ENCODE measurements at places on chromosomes 12 and 14.

GRCh38 chr14:20986811-20987210 lies 3.0 kb upstream of the METTL17 start:
- no peak for DNase-seq

GRCh38 chr14:60253649-60254048 lies 4.6 kb downstream of the PPM1A start:
- no peak for DNase-seq

GRCh38 chr14:76666746-76667145 lies 94.5 kb upstream of the VASH1 start:
- DNase-seq, result no peak

- no peak for DNase-seq
Measured at GRCh38 chr12:106269150-106269771, 21.4 kb upstream of the CKAP4 start.

DNA sequence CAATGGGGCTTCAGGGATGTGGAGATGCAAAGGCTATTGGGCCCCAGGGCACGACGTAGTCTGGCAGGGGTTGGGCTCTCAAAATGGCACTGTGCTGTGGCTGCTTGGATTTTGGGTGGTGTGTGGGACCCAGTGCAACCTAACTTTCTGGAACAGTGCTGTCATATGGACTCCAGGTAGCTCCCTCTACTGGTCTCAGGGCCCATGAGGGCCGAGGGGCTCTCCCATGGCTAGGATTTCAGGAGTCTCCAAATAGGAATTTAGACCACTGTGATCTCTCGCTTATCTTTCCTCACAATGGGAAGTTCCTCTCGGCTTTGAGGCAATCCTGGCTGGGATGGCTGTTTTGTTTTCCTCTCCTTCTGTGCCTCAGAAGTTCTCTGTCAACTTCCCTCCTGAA lies 68.2 kb upstream of the MUCL1 start:
- no peak for DNase-seq

DNA sequence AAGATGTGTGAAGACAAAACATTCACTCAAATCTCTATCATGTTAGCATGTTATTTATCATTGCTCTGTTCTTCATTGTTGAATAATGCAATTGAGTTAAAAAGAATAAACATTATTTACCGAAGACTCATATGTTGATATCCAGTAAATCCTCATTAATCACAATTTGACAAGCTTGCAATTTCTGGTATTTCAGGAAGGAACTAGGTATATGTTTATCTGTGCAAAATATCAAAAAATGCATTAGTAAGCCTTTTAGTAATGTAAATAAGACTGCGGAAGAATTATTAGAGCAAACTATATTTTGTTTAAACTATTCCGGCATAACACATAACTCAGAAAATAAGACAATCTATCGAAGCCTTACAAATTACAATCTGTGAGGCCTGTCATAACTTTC lies 222.7 kb upstream of the NOVA1 start:
- no peak for DNase-seq

DNA sequence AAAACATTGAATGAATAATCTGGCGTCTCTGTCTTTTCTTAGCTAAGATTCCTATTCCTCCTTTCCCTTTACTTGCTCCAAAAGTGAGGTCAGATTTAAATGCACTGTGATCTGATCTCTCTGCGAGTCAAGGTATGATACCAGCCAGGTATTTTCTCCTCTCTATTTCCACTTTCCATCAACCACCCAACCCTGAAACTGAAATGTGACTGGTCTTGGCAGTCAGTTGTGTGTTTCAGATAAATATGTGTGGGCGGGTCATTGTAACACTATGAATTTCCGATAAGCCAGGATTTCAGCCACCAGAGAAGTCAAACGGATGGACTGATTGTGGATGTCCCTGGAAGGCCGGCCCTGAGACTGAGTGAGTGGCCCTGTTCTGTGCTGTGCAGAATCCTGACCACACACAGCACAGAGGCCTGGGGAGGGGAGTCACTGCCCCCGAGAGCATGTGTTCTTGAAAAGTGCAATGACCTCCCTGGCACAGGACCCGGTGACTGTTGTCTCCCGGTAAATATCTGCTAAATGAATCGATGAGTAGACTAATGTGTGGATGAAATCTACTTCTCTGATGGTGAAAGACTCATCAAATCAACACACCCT lies 612.5 kb upstream of the TMEM132C start:
- DNase-seq, result no peak

GRCh38 chr12:113397497-113398197 lies 6.0 kb downstream of the SDS start:
- no peak for DNase-seq

DNA sequence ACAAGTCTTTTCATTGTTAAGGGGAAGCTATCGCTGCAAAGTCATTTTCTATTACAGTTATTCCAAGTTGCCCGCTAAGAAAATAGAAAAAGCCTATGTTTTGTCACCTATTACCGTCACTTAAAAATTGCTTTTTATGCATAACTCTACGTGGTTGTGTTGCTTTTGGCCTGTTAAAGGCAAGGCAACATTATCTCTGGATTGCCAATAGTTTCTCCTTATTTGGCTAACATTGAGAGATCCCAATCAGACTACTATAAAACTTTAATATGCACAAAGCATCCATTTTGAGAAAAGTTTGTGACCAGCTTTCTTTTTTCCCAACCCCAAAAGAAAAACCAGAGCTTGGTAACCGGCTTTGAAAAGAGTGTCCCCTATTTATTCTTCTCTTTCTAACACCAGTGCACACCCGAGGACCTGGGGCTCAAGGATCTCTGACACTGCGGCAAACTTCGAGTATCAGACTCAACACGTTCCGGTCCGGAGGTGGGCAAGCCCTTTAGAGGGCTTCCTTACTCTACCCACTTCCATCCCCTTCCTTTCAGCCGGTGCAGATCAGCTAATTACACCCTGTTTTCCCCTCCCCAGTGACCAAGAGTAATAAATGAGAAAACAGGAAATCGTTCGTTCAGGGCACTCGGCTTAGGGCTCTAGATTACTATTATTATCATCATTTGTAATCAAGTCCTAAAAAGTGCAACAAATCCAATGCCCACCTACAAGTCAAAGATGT lies 1.2 kb downstream of the PPP1R12A start:
- DNase-seq, result no peak

- DNase-seq, result no peak
Measured at GRCh38 chr14:89041257-89041582, 216.8 kb downstream of the TTC8 start.

DNA sequence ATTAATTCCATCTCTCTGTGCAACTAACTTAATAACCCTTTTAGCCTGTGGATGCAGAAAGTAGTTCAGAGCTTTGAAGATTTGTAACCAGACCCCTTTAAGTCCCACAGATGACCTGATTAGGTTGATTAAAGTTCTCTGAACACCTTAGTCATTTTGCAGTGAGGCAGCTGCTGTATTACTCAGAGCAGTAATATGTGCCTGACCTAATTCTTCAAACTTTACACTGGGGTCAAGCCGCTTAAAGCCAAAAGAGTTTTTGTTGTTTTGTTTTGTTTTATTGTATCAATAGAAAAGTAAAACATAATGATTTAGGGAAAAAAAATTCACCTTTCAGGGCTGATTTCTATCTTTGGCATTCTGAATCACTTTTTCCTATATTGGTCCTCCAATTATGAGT lies 78.6 kb upstream of the PLEKHG7 start:
- no peak for DNase-seq

DNA sequence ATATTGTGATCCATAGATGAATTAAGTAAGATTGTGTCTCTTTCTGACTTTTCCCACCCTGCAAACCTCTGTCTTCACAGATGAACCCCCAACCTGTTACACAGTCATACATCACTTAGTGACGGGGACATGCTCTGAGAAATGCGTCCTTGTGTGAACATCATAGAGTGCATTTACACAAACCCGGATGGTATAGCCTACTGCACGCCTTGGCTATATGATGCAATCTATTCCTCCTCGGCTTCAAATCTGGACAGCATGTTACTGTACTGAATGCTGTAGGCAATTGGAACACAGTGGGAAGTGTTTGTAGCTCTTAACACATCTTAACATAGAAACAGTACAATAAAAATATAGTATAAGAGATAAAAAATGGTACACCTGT lies 7.4 kb upstream of the TESPA1 start:
- DNase-seq, result no peak
